Stimulated activated CD4-positive, alpha-beta T cell treated with anti-CD3 and anti-CD28 coated beads, Interleukin-15, amount 100 ng/mL, for 24 hours (primary cell): ENCODE measurements at places on chromosomes 5 and 9.

GRCh38 chr9:114588651-114589526, 1.3 kb downstream of the ATP6V1G1 start:
- no peak for DNase-seq

GRCh38 chr5:56685503-56686217, 129.7 kb upstream of the MAP3K1 start:
- no peak for DNase-seq

- DNase-seq: no peak
Measured at GRCh38 chr5:40678460-40679147, 1.1 kb upstream of the PTGER4 start.

GRCh38 chr5:179827680-179828079, 7.0 kb downstream of the SQSTM1 start:
- peak; percentile 75 for DNase-seq

GRCh38 chr5:3883040-3883439, 287.4 kb downstream of the IRX1 start:
- DNase-seq: no peak

DNA sequence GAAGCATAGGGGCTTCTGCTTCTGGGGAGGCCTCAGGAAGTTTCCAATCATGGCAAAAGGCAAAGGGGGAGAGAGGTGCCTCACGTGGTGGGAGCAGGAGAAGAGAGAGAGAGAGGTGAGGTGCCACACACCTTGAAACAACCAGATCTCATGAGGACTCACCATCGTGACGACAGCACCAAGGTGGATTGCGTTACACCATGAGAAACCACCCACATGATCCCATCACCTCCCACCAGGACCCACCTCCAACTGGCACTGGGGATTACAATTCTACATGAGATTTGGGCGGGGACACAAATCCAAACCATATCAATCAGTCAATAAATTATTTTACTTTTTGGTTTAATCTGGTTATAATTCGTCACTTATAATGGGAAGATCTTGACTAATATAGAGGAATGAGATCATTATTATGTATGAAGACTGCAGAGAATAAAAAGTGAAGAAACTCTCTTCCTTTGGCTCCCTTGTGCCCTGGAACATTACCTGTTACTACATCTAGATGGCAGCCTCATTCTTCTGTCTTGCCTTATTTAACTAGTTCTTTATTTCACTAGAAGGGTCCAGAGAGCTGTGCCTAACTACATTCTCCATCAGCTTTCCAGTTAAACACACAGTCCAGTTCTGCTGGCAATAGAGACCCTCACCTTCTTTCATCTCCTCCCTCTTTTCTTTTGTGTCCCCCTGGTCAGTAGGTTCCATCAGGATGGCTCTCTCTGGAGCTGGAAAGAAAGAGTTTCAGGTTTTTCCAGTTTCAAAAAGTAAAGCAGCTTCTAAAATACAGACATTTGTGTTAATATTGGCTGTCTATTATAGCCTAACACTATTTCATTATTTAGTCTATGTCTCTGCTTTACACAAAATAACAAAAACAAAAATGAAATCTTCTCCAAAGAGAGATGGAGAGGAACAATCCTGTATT, 21.7 kb upstream of the SPINK7 start:
- DNase-seq: no peak

GRCh38 chr5:36529142-36529541, 77.3 kb upstream of the SLC1A3 start:
- no peak for DNase-seq

DNA sequence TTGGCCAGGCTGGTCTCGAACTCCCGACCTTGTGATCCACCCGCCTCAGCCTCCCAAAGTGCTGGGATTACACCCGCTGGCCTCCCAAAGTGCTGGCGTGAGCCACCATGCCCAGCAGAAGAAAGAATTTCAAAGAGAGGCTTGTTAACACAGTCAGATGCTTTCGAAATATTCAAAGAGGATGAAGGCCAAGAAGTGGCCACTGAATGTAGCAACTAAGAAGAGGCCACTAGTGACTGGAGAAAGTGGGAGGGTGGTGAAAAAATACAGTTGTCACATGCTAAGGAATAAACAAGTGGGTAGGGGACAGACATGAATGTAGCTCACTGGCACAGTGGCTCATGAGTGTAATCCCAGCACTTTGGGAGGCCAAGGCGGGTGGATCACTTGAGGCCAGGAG, 13.0 kb upstream of the TPM2 start:
- no peak for DNase-seq

- DNase-seq: no peak
Measured at GRCh38 chr5:1785984-1786383, 13.7 kb downstream of the MRPL36 start.

DNA sequence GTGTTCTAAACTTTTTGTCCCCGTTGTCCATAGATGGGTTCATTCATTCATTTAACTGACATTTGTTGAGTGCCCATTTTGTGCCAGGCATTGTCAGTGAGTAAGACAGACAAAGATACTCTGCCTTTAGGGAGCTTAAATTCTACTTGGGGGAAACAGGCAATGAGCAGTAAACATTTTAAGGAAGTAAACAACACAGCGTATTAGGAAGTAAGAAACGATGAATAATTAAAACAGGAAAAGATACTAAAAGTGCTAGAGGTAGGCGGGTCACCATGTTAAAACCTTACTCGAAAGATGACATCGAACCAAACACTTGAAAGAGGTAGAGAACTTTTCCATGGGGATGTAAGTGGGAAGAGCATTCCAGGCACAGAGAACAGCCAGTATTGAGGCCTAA, 5.5 kb upstream of the MAML1 start:
- no peak for DNase-seq

DNA sequence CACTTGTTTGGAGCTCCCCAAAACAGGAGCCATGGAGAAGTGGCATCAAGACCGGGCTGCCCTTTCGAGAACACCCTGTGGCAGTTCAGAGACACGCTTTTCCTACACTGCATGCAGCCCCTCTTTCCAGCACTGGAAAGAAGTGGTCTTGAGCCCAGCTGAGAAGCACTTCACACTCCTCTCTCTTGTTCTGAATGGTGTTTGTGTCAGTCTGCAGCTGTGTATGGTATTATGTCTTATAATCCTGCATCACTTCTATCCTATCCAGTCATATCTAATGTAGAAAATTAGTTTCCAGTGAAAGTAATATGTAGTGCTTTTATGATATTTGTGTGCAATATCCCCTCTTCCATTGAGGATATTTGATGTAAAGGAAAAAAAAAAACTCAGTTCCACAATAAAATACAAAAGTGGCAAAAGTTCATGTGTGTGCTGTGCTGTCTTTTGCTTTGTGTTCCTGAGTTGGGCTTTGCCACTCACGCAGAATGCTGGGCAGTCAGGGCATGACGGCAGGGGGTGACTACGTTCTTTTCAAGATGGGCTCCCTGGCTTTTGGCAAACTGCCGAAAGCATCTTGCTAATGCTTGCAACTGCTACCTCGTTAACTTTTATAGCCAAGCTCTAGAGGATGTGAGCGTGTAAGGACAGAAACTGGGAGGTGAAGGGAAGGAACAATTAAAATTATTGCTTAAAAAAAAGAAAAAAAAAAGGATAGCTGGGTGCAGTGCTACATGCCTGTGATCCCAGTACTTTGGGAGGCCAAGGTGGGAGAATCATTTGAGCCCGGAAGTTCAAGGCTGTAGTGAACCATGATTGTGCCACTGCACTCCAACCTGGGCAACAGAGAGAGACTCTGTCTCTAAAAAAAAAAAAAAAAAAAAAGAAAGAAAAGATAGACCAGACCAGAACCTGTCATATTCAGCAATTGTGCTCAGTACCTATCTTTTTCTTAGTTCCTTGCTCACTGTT, 102.2 kb downstream of the MAP1B start:
- DNase-seq: no peak

DNA sequence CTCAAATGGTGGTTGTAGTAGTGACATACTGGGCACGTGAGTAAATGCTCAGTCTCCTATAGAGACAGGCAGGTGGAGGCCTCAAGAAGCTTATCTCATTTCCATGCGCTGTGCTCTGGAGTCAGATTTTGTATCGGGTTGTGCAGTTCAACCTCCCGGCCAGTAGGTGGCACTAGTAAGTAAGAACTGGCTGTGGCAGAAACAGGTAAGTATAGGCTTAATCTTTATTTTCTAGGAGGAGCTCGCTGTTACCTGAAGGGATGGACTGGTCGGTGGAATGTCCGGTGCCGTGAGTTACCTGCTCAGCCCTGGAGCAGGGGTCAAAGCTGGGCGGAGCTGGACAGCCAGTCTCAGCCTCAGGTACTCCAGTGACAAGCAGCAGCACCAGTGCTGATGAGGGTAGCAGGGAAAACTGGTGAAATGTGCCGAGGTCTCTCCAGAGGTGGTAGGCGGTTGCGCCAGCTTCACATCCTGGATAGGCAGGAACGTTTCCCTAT, 880.1 kb upstream of the SEMA6A start:
- peak; percentile 50 for DNase-seq

DNA sequence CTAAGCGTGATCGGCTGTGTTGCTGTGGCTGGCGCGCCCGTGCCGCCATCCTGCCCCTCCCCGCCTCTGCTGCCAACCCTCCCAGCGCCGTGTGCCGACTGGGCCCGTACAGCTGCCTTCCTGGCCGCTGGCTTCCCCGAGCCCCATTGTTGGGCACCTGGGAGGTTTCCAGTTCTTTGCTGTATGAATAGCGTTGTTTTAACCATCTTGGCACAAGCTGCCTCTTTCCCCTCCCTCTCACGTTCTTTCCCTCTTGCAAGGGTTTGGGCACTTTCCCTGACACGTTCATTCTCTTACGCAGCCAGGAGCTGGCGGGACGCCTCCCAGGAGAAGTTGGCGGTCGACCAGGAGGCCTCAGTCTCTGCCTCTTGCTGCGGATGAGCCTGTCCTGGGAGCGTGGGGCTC, 43.1 kb upstream of the RXRA start:
- no peak for DNase-seq

GRCh38 chr5:126486332-126486731, 63.1 kb downstream of the GRAMD2B start:
- no peak for DNase-seq

DNA sequence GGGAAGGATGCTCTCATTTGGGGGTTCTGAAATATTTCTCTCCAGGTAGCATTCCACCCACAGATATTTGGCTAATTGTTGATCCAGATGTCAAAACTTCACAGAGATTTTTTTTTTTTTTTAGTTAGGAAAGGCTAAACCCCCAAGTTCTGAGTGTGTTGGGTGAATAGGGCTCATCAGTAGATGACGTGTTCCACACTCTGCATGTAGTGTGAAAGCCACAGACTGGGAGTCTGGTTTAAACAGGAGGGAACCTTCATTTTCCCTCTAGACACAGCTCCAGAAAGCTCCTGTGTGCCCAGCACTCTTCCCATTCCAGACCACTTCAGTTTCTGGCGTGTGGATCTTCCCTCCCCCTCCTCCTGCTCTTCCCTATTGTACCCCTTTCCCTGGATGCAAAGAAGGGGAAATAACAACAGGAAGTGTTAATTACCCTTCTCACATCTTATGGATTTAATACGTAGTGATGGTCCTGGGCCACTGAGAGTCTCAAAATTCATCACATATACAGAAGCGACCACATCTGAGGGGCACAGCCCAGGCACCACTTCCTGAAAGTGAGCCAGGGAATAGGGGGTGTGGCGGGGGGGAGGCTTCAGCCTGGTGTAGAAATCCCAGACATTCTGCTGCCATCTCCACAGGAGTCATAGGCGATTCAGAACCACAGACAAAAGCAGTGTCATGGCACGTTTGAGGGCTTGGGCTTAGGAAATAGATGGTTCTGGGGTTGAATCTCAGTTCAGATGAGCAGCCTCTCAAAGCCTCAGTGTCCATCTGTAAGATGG, 65.1 kb downstream of the DAP start:
- no peak for DNase-seq

DNA sequence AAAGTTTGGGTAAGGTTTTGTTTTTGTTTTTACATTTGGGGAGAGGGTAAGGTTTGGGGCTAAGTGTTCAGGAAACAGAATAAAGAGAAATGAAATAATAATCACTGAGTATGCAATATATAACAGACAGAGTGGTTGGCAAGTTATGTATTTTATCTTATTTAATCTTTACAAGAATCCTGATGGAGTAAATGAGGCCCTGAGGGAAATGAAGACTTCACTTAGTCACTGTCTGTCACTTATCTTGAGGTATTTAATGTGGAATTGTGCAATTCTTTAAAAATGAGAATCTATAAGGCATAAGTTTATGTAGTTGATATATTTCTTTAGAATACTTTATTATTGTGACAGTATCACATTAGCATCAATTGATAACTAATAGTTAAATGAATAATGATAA, 48.1 kb downstream of the TEK start:
- DNase-seq: no peak

DNA sequence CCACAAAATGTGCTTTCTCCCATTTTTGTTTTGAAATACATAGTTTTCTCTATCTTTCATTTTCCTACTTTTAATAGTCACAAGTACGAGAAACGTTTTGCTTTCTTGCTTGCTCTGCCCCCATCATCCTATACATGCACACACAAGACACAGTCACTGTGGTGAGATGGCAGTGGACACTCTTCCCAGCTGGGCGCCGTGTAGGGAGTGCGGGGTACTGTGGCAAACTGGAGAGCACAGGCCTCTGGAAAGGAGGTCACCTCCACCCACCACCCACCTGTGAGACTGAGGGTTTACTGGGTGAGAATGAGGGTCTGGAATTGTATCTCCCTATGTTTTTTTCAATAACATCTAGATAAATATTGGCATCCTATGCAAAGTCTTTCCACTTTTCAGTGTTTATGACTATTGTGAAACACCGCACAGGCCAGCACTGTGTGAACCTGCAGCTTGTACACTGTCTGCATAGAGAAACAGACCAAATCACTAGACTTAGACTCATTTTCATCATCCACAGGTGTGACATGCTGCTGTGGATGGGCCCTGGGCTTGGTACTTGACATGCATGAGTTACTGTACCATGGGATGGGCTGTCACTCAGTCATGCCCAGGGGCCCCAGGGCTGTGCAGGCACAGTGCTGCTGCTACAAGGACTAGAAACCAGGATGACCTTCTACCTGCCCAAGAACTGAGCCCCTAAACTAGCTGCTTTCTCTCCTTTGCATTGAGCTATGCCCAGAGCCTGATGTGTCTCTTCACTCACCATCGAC, 118.1 kb upstream of the LMX1B start:
- no peak for DNase-seq

- DNase-seq: no peak
Measured at GRCh38 chr5:62506659-62507460, 71.8 kb upstream of the LRRC70 start.
